ENCODE measurements at places on chromosomes 4 and X. TPM values are rescaled to one million over a fixed set of nuclear protein-coding genes. Genes with fewer than 3 reads are reported as not detected.

Gene VEGFC
- total RNA-seq, result 20.4 TPM

DNA sequence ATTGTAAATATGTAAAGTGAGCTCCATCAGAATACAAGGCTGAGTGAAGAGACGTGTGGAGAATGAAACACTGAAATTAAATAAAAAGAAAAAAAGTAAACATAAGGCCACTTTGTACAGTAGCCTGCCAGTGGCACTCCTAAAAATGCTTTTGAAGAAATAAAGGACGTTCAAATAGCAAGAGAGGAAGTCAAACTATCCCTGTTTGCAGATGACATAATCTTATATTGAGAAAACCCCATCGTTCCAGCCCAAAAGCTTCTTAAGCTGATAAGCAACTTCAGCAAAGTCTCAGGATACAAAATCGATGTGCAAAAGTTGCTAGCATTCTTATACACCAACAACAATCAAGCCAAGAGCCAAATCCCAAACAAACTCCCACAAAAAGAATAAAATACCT, 24.2 kb downstream of the RASSF6 start:
- no peaks in the 10 kb centered on the region for H3K27me3 ChIP-seq
- H3K27ac ChIP-seq, result no peak overlapping the region
- no peaks in the 10 kb centered on the region for H3K4me1 ChIP-seq
- no peak for DNase-seq

Gene HSD17B13
- total RNA-seq, result 0.54 TPM

Gene F11
- not detected for total RNA-seq

- H3K27me3 ChIP-seq, result no peaks in the 10 kb centered on the region
- H3K27ac ChIP-seq, result no peak overlapping the region
- no peak for DNase-seq
- no peak overlapping the region for H3K4me3 ChIP-seq
- peaks cover 7% of the 10 kb centered on the region for H3K4me1 ChIP-seq
Measured at GRCh38 chr4:144575181-144575580, 70.8 kb upstream of the HHIP start.
